ENCODE measurements at places on chromosomes 6 and 20.

DNA sequence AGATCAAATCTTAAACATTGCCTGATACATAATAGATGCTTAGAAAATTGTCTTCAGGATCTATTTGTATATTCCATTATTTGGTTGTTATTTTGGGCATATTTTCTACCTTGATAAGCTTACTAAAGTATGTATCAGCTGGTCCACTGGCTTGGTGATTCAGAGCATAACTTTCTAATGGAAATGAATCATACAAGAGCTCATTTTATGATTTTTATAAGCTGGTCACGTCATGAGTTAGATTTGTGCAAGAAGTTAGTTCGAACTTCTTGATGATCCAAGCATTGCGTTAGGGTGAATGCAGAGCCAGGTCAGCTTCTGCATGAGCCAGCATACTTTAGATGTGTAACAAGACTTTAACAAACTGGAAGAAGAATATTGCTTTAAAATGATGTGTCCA is 144.5 kb upstream of the FLRT3 start:
- DNase-seq = no peak

GRCh38 chr6:14505401-14505800 is 387.8 kb downstream of the CD83 start:
- no peak for DNase-seq

DNA sequence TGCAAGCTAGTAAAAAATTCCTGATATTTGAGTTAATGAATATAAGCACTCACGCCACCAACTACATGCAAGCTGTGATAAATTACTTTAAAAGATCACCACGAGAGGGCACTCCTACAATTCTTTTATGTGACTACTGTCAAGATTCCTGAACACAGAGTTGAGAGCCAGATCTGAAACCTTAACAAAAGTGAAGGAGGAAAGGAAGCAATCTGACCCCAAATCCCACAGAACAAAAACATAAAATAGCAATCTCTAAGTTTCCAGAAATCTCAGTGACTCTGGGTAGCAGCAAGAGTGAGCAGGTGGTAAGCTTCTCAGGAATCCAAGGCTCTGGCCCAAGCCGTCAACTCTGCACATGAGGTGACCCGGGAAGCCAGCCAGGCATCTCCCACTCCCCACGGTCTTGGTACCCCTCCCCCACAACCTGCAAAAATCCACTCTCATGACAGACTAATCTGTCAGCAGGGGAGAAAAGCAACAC is 55.1 kb downstream of the STAU1 start:
- peak; percentile 28 for DNase-seq

DNA sequence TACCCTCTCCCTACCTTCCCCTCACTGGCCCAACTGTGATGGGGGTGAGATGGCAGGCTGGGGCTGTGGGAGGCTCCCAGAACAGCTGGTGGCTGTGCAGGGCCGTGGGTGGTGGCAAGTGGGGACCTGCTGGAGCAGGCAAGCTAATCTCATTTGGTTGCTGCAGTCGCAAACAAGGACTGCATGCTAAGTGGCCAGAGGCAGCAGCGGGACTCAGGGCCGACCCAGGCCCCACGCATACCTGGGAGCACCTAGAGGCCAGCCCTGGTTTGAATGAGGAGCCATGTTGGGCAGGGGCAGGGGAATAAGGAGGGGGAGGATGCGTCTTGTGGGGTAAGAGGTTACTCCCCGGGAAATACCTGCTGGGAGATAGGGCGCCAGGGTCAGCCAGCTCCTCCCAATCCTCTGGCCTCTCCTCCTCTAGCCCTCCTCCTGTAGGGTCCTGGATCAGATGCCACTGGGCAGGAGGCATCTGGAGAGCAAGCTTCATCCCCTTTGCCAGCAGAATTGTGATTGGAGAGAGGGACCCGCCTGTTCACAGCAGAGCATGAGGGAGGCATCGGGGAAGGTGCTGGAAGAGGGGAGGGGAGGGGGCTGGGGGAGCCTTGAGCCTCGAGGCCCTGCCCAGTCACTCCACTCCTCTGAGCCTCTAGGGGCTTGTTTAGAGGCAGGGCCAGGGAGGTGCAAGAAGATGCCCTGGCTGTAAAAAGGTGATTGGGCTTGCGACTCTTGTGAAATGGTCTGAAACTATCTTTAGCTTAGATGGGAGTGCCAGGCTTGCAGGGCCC is 24.3 kb upstream of the CDH22 start:
- no peak for DNase-seq

DNA sequence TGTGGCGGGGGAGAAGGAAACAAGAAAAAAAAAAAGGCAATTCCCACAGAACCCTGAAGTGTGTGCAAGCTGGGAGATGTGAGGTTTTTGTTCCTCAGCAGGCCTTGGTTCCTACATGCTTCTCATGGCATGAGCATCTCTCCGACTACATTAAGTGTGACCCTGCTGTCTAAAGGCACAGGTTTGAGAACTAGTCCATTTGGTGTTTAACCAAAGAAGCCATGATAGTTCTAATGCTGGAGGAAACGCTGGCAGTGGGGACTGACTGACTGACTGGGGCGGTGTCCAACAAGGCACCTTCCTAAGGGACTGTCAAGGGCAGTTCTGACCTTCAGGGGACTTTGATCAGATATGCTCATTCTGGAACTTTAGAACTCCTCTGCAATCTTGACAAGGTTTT is 3.8 kb downstream of the TXNDC5 start:
- no peak for DNase-seq

DNA sequence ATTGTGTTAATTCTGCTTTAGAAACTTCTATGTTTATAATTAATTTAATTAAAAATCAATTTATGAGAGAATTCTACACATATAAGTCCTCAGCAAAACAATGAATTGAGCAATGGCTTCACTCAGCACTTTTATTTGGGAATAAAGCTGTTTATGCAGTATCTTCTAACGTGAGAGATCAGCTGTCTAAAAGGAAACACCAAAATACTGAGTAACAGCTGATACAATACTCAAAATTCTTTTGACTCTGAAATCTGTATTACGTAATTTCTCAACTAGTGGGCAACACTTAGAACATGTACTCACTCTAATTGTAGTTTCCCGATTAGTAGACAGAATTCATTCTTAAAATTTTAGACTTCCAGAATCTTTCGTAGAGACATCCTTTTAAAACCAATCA is 49.8 kb downstream of the MAP3K7 start:
- no peak for DNase-seq

DNA sequence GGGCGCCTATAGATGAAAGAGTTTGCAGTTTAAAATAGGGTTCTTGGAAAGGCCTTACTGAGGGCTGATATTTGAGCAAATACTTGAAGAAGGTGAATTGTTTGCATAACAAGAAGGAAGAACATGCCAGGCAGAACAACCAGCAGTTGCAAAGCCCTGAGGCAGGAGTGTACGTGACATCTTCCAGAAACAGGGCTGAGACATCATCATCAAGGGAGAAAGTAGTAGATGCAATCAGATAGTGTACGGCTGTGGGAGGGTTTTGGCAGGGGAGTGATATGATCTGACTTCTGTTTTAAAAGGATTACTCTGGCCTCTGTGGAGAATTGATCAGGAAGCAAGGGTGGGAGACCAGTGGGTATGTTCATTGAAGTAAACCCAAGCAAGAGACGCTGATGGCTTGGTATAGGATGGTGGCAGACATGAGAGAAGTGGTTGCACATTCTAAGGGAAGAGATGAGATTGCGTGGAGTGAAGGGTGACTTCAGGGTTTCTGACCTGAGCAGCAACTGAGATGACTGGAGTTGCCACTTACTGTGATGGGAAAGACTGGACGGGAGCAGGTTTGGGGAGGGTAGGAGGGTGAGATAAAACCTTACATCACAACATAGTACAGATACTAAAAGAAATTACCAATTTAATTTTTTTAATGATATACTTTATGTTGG is 28.8 kb downstream of the RIOK1 start:
- no peak for DNase-seq

- DNase-seq = peak; percentile 31
These were observed 497.2 kb upstream of the JARID2 start for GRCh38 chr6:14748679-14749078.

- DNase-seq = no peak
These were observed 42.8 kb downstream of the PSMG4 start for GRCh38 chr6:3301506-3301905.

DNA sequence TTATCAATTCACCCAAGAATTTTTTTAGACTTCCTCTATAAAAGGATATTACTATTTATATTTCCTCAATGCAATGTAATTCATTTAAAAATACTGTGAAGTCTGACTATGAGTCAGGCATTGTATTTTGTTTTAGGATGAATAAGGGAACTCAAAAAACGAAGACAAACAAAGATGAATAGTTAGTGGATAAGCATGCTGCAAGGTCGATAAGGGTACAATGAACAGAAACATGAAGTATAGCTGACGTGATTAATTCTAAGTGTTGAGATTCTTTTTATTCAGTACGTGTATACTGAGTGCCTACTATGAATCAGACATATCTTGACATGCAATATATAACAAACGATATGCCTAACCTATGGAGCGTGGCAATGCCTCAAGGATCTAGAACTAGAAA is 105.4 kb downstream of the PDE10A start:
- no peak for DNase-seq

DNA sequence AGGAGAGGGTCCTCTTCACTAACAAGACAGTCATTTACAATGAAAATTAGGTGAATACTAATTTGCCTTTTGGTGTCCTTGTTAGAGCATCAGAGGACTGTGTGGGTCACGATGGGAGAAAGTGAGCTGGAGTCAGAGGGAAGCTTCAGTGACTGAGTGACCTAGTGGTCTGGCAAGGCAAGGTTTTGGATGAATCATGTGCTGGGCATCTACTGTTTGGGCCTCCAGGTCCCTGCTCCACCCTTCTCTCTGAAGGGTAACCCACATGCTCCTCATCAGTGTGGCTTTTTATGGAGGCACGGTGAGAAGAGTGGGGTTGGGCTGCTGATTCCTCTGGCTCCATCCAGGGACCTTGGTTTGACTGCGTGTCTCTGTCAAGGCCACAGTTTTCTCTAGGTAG is 60.5 kb upstream of the EXOC2 start:
- DNase-seq = peak; percentile 47

DNA sequence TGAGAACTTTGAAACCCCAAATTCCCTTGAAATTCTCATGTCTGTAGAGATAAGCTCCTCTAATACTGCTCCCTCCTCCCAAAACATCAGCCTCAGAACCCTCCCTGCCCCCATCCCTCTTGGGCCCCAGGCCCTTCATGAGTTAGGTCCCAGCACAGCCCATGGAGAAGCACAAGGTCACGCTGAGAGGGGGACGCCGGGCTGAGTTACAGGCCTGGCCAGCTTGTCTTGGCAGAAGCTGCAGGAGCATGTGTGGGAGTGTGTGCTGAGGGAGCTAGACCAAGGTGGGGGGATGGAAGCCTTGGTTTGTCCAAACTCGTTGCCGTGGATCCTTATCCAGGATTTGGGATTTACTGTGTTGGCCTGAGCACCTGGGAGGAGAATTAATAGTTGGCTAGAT is 8.5 kb upstream of the PTCRA start:
- no peak for DNase-seq

DNA sequence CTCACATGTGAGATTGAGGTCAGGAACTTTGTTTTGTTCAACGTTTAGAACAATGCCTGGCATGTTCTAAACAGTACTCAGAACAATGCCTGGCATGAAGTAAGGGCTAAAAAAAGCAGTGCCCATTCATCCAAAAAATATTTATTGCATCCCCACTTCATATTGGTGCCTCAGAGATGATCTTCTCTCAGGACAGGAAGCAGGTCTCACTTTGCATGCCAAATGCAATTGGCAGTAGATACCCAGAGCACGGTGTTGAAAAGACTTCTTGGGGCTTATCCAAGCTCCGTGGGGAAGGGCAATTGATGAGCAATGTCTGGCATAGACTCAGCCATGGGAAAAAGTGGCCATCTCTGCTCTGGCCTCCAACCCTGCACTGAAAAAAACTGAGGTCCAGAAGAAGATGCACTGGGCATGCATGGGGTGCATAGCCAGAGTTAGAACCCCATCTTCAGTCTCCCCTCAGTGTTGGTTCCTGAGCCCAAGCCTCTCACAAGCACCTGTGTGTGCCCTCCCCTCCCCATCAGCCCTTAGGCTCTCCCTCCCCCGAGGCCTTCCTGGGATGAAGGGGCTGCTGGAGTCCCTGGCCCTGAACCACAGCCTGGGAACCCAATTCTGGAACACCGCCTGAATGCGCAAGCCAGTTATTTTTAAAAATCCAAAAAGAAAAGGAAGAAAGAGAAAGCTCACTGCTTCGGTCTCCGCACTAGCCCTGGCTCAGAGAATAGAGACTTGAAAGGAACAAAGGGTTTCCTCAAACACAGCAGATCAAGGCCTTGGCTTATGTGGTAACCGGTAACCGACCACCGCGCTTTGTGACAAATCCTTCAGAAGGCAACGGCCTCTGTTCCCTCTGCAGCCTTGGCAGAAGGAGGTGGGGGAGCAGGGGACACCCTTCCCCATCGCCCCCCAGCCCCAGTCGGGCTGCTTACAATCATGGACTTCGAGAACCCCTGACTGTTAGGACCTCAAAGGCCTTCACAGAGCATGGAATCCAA is 78.5 kb upstream of the SIRPA start:
- DNase-seq = peak; percentile 65

GRCh38 chr6:138428944-138429598 is 25.0 kb downstream of the HEBP2 start:
- DNase-seq = no peak

- DNase-seq = no peak
These were observed 467.3 kb downstream of the PREX1 start for GRCh38 chr20:48360342-48360975.

GRCh38 chr6:134303891-134304290 is 14.0 kb downstream of the SGK1 start:
- no peak for DNase-seq

DNA sequence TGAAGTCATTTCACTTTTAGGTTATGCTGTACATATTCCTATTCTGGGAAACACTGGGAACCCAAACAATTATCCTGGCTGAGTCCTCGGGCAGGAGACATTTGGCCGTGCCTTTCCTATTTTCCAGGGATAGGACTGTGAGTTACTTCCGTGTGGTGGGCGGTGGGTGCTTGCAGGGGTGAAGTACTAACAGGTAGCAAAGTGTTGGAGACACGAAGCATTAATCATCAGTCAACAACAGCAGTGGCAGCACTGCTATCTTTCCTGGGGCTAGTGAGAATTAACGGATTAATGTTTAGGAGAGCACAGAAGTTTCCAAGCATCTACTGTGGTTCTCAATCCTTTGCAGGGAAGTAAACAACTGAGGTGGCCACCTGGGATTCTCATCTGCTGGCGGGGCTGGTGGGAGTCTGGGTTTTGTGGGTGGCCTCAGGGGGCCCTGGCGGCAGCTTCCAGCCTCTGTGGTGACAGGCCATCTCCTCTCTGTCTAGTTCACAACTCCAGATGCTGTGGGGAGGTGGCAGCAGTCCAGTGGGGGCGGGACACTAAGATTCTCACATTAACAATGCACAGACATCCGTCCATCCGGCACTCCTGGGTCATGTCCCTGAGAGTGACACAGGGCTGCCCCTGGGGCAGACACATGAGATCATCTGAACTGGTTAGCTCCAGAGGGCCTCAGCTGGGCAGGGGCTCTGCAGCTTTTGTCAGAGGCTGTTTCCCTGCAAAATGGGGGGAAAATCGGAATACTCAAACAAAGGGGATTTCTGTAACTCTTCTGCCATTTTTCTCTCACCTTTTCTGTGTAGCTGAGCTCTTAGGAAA is 90.9 kb downstream of the GJA10 start:
- peak; percentile 69 for DNase-seq

DNA sequence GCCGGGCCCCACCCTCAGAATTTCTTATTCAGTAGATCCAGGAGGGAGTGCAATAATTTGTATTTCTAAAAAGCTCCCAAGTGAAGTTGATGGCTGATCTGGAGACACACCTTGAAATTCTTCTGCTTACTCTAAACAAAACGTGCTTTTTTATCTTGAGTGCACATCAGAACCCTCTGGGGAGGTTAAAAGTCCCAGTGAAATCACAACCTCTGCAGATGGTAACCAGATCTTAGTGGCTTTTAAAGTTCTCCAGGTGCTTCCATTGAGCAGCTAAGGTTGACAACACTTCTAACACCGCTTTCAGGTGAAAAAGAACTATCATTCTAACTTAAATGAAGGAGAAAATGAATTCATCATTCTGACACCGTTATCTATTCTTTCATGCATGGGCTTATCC is 45.6 kb upstream of the ESR1 start:
- DNase-seq = no peak

All from Daoy (cell line).